Aorta (tissue), 5 donors: ENCODE measurements at places on chromosomes 1 and 21. TPM values are rescaled to one million over a fixed set of nuclear protein-coding genes. Genes with fewer than 3 reads are reported as not detected.

The PLA2G2D gene
- 0.33 TPM for total RNA-seq

The NBPF1 gene
- 15.5 TPM for total RNA-seq

DNA sequence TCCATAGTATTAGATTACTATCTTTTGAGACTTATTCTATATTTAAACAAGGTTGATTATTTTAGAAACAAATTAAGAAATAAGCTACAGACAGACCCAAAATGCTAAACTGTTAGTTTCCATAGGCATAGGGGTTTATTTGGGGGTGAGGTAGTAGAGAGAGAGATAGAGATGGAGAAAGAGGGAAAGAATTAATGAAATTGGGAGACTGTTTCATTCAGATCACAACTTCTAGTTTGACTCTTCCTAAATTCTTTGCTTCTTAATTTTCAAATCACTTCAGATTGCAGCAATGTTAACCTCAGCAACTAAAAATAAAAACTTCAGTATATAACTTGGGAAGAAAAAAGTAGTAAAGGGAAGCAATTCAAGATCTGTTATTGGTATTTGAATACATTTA is 3.4 kb downstream of the JUN start:
- DNase-seq, result no peak

The FAM72A gene
- 3.3 TPM for total RNA-seq

The TEDDM1 gene
- not detected for total RNA-seq

DNA sequence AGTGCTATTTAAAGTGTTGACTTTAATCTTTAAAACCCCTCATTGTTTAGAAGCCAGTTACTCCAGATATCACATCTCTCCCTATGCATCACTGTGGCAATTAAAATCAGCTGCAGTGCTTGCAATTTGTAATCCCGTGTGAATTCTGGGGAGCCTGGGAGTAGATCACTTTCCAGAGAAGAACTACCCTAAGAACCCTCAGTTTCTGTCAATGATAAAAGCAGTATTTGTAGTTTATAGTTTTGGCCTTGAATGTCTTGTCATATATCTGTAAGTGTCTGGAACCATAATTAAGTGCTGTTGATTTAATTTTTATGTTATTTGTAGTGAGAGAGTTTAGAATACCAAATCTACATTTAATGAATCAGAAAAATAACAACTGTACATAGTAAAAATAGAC is 5.5 kb upstream of the SPAG17 start:
- no peak for DNase-seq

GRCh38 chr1:103056423-103056822 is 51.9 kb downstream of the COL11A1 start:
- no peak for DNase-seq

DNA sequence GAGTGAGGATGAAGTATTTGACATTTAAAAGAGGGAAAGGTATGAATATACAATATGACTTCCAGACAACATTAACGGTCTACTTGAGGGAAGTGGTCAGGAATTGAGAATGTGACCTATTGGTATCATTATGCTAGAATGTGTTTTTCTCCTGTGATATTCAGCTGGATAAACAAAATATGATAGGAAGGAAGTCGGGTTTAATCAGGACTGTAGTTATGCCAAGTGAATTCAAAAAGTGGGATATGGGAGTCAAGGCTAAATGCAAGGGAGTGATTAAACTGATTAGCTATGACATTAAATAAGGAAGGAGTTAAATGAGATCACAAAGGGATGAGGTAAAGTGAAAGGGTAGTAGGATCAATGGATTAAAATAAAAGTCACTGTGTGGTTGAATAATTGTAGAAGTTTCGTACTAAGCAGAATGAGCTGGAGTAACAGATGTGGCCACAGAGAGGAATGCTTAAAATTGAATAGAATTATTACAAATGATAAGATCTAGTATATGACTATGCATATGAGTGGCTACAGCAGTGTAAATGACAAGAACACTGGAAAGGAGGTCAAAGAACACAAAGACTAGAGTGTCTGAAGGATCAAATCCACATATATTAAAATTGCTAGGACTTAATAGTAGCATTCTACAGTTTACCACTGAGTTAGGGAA is 62.5 kb downstream of the TRIM33 start:
- DNase-seq, result no peak

DNA sequence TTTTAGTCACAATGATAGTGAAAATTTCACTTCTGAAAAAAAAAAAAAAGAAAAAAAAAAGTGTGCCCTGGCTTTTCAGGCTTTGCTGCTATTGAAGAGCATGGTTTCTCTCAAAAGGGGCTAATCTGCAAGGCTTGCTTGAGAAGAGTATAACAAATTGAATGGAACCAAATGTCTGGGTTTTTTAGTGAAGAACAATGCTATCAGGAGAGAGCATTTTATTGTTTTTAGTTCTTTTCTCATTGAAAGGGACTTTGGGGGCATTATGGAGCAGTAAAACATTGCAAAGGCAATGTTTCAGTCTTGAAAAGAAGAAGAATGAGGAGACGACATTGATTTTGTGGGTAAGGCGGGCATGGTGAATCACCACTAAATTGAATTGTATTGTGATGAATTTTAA is 28.2 kb downstream of the VCAM1 start:
- DNase-seq, result no peak

- DNase-seq, result no peak
Observed at GRCh38 chr1:232353001-232353400, 276.9 kb downstream of the SIPA1L2 start.

DNA sequence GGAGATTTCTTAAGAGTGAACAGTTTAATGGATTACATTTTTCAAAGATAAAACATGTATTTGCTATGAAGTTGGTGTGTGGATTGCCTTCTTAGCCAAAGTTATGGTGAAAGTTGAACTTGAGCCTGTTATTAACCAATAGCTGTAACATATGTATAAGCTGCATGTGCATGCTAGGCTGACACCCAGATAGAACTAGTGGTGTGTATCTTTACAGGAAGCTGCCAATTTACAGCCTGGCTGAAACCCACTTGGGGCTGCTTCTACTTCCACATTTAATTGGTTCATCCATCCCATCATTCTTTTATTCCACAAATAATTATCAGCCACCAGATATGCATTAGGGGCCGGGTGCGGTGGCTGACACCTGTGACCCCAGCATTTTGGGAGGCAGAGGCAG is 3.3 kb downstream of the PLA2G5 start:
- DNase-seq, result no peak

GRCh38 chr1:8016210-8016894 is 9.8 kb downstream of the ERRFI1 start:
- DNase-seq, result no peak

GRCh38 chr1:26537951-26538352 is 8.4 kb downstream of the RPS6KA1 start:
- peak; percentile 66 for DNase-seq

GRCh38 chr1:15224259-15224869 is 22.7 kb upstream of the FHAD1 start:
- no peak for DNase-seq

- no peak for DNase-seq
Observed at GRCh38 chr1:109104364-109105151, 9.4 kb upstream of the ELAPOR1 start.
